ENCODE measurements at places on chromosomes 11 and 22.

DNA sequence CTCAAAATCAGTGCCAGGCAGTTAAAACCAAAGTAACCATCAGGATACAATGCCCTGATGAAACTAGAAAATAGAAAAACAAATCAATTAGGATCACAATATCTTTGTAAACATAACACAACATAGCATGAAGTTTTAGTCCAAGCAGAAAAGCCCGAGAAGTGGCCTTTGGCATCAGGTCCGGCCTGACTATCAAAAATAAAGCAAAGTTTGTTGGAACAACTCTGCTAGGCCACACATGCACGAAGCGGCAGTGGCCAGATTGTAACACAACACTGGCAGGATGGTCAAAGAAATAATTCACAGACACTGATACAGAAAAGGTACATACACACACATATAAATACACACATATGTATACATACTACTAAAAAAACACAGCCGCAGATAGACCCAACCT, 26.9 kb downstream of the CDON start:
- no peak for DNase-seq

GRCh38 chr11:61079416-61080150, 22.7 kb upstream of the CD5 start:
- DNase-seq = no peak

DNA sequence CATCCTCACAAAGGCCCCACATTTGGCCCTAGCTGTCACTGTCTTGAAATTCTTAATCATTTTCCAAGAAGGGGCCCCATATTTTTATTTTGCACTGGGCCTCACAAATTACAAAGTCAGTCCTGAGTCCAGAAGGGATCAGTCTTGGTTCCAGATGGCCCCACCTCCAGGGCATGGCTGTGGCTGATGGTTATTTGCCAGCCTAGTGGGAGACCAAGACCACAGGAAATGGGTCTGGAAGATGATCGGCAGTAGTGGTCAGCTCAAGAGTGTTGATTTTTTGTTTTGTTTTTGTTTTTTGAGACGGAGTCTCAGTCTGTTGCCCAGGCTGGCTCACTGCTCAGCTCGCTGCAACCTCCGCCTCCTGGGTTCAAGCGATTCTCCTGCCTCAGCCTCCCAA, 47.1 kb upstream of the EMID1 start:
- no peak for DNase-seq

- DNase-seq = no peak
Observed at GRCh38 chr22:45197606-45198462, 34.1 kb downstream of the NUP50 start.

DNA sequence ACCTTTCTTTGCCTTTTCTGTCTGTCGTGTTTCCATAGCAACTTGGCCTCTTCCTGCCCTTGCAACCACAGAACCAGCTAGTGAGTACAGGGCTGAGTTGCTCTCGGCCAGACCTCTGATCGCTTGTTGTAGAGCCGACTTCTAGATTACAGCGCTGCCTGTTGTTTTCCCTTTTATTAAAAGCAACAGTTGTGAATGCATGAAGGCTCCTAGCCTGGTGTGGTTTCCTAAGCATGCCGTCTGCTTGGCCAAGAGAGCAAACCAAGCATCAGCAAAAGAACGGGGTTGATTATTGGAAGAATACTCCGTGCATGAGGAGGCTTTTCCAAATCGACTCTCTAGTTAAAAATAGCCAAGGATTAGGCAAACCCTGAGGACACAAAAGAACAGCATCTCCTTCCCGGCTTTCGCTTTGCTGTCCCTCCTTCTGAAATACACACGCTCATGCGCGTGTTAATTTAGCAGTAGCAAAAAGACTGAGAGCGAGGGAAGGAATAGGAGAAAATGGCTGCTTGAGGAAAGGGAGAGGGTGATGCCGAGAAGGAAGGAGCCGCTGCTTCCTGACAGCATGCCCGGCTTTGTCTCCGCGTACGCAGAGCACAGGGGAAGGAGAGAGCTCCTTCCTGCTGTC, 71.5 kb upstream of the TTC12 start:
- DNase-seq = no peak

- no peak for DNase-seq
Observed at GRCh38 chr11:85787809-85788760, 22.9 kb downstream of the SYTL2 start.

DNA sequence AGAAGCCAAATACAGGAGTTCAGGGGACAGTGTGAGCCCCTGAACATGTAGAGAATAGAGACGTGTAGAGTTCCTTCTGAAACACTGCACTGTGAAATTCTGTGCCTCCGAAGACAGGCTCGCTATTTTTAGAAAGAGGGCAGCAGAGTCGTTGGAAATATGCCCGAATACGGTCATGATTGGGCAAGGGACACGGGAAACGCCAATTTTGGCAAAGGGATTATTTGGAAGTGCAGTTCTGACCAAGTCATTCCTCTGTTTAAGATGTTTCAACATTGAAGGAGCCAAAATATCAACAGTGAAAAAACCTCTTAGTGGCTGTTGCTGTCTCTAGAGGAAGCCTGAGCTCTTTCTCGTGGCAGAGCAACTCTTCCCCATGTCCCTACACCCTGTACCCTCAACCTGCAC, 9.5 kb upstream of the CBX6 start:
- DNase-seq = no peak

GRCh38 chr11:64419257-64419790, 60.4 kb downstream of the RPS6KA4 start:
- no peak for DNase-seq

DNA sequence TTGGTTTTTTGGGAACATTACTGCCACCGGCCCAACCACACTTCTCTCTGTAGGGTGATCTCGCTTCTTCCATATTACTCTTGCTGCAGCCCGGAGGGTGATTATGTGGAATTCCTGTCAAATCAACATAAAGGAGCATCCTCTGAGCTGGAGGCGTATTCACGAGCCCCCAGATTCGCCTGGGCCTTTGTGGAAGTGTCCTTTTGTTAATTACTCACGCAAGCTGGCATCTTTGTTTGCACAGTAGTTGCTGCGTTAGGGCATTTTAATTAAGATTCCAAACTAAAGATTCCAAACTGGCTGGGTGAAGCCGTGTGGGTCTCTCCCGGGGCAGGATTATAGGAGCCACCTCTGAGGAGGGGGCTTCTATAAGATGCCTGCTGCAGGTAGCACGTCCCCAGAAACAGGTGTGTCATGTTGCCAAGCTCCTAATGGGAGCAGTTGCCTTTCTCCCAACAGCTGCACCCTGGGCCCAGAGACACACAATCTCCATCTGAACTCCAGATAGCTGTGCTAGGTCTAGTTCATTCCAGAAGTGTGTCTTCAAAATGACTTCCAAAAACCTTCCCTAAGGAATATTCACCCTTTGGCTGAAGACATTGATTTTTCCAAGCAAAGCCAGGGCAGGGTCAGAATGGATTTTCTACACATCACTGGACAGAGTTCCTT, 40.9 kb downstream of the SHISAL1 start:
- DNase-seq = no peak

- no peak for DNase-seq
Observed at GRCh38 chr11:1202154-1202775, 20.6 kb upstream of the MUC5B start.
